ENCODE measurements at places on chromosomes 4 and X. TPM values are rescaled to one million over a fixed set of nuclear protein-coding genes. Genes with fewer than 3 reads are reported as not detected.

The ZDHHC15 gene
- polyA plus RNA-seq, result 1.0 TPM

The HTR2C gene
- polyA plus RNA-seq, result not detected

The RBM10 gene
- 25.2 TPM for polyA plus RNA-seq

The ZNF141 gene
- polyA plus RNA-seq, result 2.8 TPM

The RASSF6 gene
- 1.1 TPM for polyA plus RNA-seq

The EXOC1L gene
- polyA plus RNA-seq, result 1.9 TPM

The ZNF41 gene
- 2.1 TPM for polyA plus RNA-seq

The AFM gene
- polyA plus RNA-seq, result not detected

The GDPD2 gene
- polyA plus RNA-seq, result not detected

The FGF5 gene
- not detected for polyA plus RNA-seq
